ENCODE measurements at places on chromosomes 7 and 10. TPM values are rescaled to one million over a fixed set of nuclear protein-coding genes. Genes with fewer than 3 reads are reported as not detected.

Gene SAP25
- total RNA-seq: not detected

Gene ZPBP
- not detected for total RNA-seq

Gene GHRHR
- not detected for total RNA-seq

Gene FAM25A
- total RNA-seq: 0.52 TPM

Gene MYH16
- 0.39 TPM for total RNA-seq

Gene HTR5A
- not detected for total RNA-seq

Gene TECTB
- not detected for total RNA-seq
